ENCODE measurements at places on chromosomes 1 and 21. TPM values are rescaled to one million over a fixed set of nuclear protein-coding genes. Genes with fewer than 3 reads are reported as not detected.

Gene CCDC185
- total RNA-seq: not detected

Gene LYPLAL1
- total RNA-seq: 24.1 TPM

Gene ESPN
- 2.1 TPM for total RNA-seq

Gene PROX1
- total RNA-seq: not detected

Gene OR2T29
- total RNA-seq: not detected

Gene CD34
- not detected for total RNA-seq

Gene C8A
- total RNA-seq: not detected

- no peak for DNase-seq
Observed at GRCh38 chr21:32772281-32773047, 909 bp upstream of the PAXBP1 start.

DNA sequence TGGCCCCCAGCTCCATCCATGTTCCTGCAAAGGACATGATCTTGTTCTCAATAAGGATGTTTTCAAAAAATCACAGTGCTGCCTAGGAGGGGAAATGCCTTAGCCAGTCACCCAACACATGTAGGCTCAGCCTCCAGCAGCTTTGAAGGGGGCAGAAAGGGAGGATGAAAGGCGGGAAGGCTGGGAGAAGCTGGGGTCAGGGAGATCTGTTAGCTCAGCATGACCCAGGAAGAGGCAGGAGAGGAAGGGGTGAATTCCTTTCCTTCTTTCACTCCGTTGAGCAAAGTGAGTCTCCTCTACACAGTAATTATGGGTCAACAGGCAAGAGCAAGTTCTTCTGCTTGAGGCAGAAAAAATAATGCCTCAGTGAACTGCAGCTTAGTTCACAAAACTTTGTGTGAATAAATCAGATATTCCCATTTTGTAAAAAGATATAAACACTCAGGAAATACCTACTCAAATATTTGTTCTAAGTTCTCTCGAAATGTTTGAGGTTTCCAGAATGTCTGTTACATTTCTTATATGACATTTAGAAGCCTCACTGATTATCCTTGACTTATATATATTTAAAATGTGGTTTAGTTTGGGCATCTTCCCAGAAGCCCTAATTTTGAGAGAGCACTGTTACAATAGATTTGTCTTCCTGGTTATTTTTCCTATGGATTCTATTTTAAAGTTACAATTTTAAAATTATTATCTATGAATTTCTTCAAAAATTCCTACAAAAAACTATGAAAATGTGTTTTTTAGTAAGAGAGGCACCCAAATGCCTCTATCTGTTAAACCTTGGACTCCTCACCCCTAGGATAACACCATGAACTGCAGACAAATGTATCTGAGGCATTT is 116.8 kb downstream of the KCNJ6 start:
- DNase-seq: no peak

DNA sequence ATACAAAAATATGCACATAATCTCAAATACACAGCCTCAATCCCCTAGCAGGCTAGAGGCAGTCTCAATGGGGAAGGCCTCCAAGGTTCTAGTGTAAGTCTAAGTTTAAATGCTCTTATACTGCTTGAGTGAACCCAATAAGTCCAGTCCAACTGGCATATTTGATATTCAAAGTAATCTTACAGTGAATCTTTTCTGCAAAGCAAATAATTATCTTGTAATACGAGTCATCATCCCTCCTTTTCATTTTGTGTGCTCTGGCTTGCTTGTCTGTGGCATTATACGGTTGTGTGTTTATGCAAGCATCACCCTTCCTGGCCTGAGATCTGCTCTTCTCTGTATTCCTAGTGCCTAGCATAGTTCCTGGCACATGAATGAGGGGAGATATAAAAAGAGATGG is 166.9 kb upstream of the HMGB4 start:
- no peak for DNase-seq

GRCh38 chr1:181190364-181191035 is 102.0 kb downstream of the IER5 start:
- DNase-seq: no peak

- no peak for DNase-seq
Observed at GRCh38 chr1:167137793-167138510, 44.1 kb downstream of the STYXL2 start.

GRCh38 chr1:193054169-193054675 is 4.9 kb downstream of the UCHL5 start:
- DNase-seq: no peak

DNA sequence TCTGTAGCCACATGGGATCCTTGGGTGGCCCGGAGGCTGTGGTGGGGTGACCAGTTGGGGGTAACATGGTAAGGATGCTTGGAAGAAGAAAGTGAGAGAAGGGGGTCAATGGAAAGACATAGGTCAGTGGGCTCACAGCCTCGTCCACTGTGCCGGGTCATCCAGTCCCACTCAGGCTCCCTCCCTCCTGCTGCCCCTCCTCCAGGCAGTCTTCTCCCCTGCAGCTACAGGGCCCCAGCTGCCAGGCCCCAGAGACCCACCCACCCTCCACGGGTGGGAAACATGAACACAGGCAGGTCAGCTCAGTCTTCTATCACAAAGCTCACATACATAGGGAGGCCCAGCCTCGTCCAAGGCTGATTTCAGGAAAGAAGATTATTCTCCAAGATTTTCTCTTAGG is 158.3 kb downstream of the ST6GALNAC5 start:
- DNase-seq: no peak

- DNase-seq: no peak
Observed at GRCh38 chr1:246640747-246641146, 74.5 kb downstream of the CNST start.

GRCh38 chr1:109792056-109792831 is 28.5 kb upstream of the EPS8L3 start:
- no peak for DNase-seq

Data from naive thymus-derived CD4-positive, alpha-beta T cell (primary cell).